ENCODE measurements at places on chromosomes 3 and 15. TPM values are rescaled to one million over a fixed set of nuclear protein-coding genes. Genes with fewer than 3 reads are reported as not detected.

Gene IL17RB
- total RNA-seq: 1.3 TPM

- H3K4me3 ChIP-seq: no peak overlapping the region
- no peaks in the 10 kb centered on the region for H3K4me1 ChIP-seq
- no peaks in the 10 kb centered on the region for H3K36me3 ChIP-seq
- H3K27ac ChIP-seq: no peak overlapping the region
Measured at GRCh38 chr15:44813231-44813630, 76.9 kb downstream of the TRIM69 start.

DNA sequence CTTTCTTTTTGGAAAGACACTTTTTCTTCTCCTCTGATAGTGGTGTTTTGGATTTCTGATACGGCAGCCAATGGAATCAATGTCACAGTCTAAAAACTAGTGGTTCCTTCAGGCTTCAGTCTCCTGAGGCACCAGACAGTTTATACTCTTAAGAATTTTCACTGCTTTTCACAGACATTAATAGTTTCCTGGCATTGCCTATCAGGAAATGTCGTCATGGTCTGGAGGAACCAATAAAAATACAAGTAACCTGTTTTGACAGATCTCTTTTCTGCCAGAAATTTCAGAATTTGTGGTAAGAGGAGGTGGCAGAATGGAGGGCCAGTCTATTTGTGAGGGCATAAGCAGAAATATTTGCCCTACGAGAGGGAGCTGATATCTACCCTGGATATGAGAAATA lies 44.8 kb downstream of the FILIP1L start:
- DNase-seq: no peak
- peaks cover 23% of the 10 kb centered on the region for H3K4me1 ChIP-seq
- no peak overlapping the region for H3K4me3 ChIP-seq
- H3K27ac ChIP-seq: no peak overlapping the region
- H3K27me3 ChIP-seq: no peaks in the 10 kb centered on the region

- H3K4me1 ChIP-seq: peaks cover 6% of the 10 kb centered on the region
- DNase-seq: no peak
- no peak overlapping the region for H3K4me3 ChIP-seq
- no peak overlapping the region for H3K27ac ChIP-seq
Measured at GRCh38 chr3:184687363-184688015, 24.4 kb downstream of the MAGEF1 start.

DNA sequence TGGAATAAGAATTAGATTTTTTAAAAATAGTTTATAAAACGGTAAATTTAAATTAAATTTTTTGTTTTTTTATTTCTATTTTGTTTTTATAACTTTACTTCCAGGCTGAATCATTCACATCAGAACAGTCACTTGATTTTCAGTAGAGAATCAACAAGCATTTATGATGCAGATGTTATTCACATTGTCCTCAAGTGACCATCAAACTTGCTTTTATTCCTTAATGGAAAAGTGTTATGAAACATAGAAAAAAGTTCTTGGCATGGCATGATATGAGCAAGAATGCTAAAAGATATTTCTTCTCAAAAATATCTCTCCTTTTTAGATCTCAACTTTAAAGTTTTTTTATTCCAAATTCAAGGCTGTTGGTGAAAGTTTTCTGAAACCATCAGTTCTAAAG lies 70.9 kb upstream of the TGFBR2 start:
- no peak for DNase-seq
- no peaks in the 10 kb centered on the region for H3K27me3 ChIP-seq
- H3K4me1 ChIP-seq: no peaks in the 10 kb centered on the region
- no peak overlapping the region for H3K27ac ChIP-seq
- no peaks in the 10 kb centered on the region for H3K36me3 ChIP-seq

GRCh38 chr3:168267179-168267578 lies 171.5 kb upstream of the GOLIM4 start:
- no peak overlapping the region for H3K27ac ChIP-seq
- no peak for DNase-seq
- no peaks in the 10 kb centered on the region for H3K36me3 ChIP-seq
- H3K4me3 ChIP-seq: no peak overlapping the region
- no peaks in the 10 kb centered on the region for H3K4me1 ChIP-seq
- no peaks in the 10 kb centered on the region for H3K27me3 ChIP-seq
